ENCODE measurements at places on chromosomes 5 and 9. TPM values are rescaled to one million over a fixed set of nuclear protein-coding genes. Genes with fewer than 3 reads are reported as not detected.

The SNCAIP gene
- polyA plus RNA-seq = 0.82 TPM

The TJP2 gene
- polyA plus RNA-seq = 35.9 TPM

The SPATA6L gene
- 1.5 TPM for polyA plus RNA-seq

The MAML1 gene
- 5.3 TPM for polyA plus RNA-seq

The TENT4A gene
- 4.8 TPM for polyA plus RNA-seq

The PCA3 gene
- 0.11 TPM for polyA plus RNA-seq

The HMCN2 gene
- polyA plus RNA-seq = 0.99 TPM

The ZNF366 gene
- polyA plus RNA-seq = 0.22 TPM

The DNM1 gene
- polyA plus RNA-seq = 7.3 TPM

The CD72 gene
- 2.3 TPM for polyA plus RNA-seq

The TLX3 gene
- polyA plus RNA-seq = not detected

The SLC12A7 gene
- polyA plus RNA-seq = 28.2 TPM

The PCDHA3 gene
- 0.13 TPM for polyA plus RNA-seq

The GRXCR2 gene
- not detected for polyA plus RNA-seq

The KCNN2 gene
- 1.7 TPM for polyA plus RNA-seq

The OR1N1 gene
- not detected for polyA plus RNA-seq

The SPINK6 gene
- not detected for polyA plus RNA-seq

The SLC36A3 gene
- polyA plus RNA-seq = not detected

The MEGF10 gene
- 0.09 TPM for polyA plus RNA-seq

The SH3TC2 gene
- polyA plus RNA-seq = 0.17 TPM

The LURAP1L gene
- 3.8 TPM for polyA plus RNA-seq

The CNTLN gene
- 2.0 TPM for polyA plus RNA-seq

The RNF183 gene
- 8.1 TPM for polyA plus RNA-seq

The CCDC183 gene
- polyA plus RNA-seq = 3.1 TPM

The SLC6A7 gene
- not detected for polyA plus RNA-seq

The KIF4B gene
- not detected for polyA plus RNA-seq

The MARCHF3 gene
- polyA plus RNA-seq = 1.5 TPM

Data from kidney (tissue), 22 donors.